Non-pigmented ciliary epithelial cell (primary cell): ENCODE measurements at places on chromosomes 12 and 14.

GRCh38 chr14:32662211-32662610, 276.5 kb upstream of the NPAS3 start:
- peak; percentile 10 for DNase-seq

- no peak for DNase-seq
Measured at GRCh38 chr12:67068204-67068731, 200.9 kb upstream of the CAND1 start.

GRCh38 chr12:49121047-49121696, 10.0 kb downstream of the TUBA1B start:
- DNase-seq = no peak

- peak; percentile 63 for DNase-seq
Measured at GRCh38 chr14:36996133-36996856, 176.1 kb downstream of the SLC25A21 start.

DNA sequence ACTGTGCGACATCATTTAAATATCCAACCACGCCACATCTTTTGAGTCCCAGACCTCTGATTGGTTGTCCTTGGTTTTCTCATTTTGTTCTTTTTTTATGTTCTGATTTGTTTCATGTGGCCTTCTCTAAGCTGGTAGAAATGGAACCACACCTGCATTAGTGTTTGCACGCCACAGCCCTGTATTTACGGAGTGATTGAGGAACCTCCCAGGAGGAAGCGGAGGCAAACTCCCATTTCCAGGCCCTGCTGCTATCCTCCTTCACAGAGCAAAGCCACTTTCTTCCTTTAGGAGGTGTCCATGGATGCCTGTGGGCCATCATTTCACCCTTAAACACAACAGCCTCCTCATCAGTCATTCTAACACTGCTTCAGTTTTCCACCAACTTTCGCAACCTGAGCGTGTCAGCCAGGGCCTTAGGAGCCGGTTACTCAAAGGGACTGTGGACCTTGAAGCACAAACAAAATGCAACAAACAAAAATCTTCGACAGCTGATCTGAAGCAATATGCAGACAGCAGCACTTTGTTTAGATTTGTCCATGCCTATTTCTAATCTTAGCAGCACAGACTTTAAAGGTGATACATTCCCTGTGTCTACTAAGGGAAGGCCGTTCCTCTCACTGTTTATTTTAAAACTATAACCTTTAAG, 1258.1 kb upstream of the TMEM132C start:
- DNase-seq = no peak

GRCh38 chr14:54622192-54622958, 55.4 kb downstream of the SAMD4A start:
- DNase-seq = no peak

DNA sequence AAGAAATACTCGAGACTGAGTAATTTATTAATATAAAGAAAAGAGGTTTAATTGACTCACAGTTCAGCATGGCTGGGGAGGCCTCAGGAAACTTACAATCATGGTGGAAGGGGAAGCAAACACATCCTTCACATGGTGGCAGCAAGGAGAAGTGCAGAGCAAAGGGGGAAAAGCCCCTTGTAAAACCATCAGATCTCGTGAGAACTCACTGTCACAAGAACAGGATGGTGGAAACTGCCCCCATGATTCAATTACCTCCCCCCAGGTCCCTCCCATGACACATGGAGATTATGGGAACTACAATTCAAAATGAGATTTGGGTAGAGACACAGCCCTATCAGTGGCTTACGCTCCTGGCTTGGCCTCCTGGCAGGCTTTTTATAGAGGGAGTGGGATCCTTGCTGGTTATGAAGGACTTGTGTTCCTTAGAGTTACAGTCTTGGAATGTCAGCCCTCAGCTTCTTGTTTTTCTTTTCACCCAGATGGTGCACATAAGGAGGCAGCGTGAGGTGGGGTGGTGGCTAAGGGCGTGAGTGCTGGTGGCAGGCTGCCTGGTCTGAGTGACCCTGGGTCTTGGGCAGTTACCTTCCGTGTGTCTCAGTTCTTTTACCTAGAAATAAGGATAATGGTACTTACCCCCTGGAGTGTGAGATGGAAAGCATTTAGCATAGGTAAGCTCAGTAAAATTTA, 25.7 kb downstream of the TRAF3 start:
- DNase-seq = no peak

DNA sequence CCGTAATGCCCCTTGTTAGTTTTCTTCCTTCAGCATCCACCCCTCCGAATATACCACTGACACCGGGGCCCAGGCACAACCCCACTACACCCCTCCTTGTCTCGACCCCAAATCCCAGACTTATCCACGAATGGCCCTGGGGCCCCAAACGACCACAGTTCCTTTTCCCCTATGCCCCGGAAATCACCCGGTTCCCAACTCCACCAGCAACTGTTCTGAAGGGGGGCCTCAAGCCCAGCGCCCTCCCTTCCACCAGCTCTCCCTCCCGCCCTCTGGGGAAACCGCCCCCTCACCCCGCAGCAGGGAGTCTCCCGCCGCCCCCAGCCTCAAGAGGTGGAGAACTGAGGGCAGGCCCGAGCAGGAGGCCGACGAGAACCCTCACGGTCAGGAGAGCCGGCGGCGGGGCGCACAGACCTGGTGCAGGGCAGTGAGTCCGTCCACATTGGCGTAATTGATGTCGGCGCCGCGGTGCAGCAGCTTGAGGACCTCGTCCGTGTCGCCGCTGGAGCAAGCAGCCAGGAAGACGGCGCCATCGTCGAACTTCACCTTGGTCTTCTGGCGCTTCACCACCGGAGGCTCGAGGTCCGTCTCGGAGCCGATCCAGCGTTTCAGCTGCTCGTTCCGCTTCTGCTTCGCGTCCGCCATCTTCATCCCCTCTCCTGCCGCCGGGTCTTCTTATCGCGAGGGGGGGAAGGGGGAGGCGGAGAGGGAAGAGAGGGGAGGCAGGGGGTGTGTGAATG, 446 bp downstream of the PPP1R12A start:
- DNase-seq = no peak

GRCh38 chr14:104144453-104144790, 6.0 kb downstream of the KIF26A start:
- DNase-seq = no peak

- DNase-seq = peak; percentile 17
Measured at GRCh38 chr12:115204957-115205754, 521.2 kb upstream of the TBX3 start.

- no peak for DNase-seq
Measured at GRCh38 chr12:123843912-123844748, 82.0 kb downstream of the DNAH10 start.

DNA sequence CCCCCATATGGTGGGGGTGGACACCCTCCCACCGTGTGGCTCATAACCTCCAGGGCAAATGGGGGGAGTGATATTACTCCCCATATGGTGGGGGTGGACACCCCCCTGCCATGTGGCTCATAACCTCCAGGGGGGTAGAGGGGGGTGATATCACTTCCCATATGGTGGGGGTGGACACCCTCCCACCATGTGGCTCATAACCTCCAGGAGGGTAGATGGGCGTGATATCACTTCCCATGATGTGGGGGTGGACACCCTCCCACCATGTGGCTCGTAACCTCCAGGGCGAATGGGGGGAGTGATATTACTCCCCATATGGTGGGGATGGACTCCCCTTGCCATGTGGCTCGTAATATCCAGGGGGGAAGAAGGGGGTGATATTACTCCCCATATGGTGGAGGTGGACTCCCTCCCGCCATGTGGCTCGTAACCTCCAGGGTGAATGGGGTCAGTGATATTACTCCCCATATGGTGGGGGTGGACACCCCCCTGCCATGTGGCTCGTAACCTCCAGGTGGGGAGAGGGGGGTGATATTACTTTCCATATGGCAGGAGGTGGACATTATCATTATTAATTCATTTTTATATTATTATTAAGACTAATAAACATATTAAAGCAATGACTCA, 51.2 kb upstream of the OXA1L start:
- DNase-seq = no peak

DNA sequence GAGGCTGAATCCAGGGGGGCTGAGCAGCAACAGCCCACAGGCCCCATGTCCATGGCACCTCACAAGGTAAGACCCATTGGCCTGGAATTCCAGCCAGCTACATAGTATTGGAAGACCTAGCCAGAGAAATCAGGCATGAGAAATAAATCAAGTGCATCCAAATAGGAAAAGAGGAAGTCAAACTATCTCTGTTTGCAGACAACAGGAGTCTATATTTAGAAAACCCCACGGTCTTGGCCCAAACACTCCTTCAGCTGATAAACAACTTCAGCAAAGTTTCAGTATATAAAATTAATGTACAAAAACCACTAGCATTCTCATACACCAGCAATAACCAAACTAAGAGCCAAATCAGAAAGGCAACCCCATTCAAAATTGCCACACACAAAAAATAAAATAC, 16.9 kb downstream of the PDE6H start:
- no peak for DNase-seq

GRCh38 chr14:62209287-62209899, 447.2 kb downstream of the SNAPC1 start:
- peak; percentile 68 for DNase-seq

DNA sequence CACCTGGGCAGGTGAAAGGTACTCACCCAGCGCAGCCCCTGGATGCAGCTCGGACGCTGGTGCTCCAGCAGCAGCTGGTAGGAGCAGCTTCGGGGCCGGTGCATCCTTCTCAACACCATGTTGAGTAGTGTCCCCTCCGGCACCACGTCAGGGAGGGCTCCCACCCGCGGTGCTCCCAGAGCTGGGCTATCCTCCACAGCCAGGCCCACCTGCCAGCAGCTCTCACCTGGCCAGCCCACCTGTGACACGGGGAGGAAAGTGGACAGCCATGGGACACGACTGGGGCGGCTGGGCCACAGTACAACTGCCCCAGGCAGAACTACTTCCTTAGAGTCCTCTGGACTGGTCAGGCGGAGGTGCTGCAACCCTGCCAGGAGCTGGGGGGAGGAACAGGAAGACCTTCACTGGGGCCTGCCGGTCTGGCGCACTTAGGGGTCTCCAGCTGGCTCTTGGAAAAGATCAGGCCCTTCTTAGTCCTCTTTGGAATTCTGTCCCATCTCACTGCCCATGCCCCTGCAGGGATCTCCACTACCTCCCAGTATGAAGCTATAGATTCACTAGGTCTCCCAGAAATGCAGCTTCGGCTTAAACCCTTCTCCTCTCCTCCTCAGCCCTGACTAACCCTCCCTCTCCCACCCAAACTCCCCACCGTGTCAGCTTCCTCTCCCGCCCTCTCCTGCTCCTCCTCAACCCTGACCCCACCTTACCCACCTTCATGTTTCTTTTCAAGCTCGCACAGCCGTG, 668 bp downstream of the RAPGEF3 start:
- DNase-seq = no peak

DNA sequence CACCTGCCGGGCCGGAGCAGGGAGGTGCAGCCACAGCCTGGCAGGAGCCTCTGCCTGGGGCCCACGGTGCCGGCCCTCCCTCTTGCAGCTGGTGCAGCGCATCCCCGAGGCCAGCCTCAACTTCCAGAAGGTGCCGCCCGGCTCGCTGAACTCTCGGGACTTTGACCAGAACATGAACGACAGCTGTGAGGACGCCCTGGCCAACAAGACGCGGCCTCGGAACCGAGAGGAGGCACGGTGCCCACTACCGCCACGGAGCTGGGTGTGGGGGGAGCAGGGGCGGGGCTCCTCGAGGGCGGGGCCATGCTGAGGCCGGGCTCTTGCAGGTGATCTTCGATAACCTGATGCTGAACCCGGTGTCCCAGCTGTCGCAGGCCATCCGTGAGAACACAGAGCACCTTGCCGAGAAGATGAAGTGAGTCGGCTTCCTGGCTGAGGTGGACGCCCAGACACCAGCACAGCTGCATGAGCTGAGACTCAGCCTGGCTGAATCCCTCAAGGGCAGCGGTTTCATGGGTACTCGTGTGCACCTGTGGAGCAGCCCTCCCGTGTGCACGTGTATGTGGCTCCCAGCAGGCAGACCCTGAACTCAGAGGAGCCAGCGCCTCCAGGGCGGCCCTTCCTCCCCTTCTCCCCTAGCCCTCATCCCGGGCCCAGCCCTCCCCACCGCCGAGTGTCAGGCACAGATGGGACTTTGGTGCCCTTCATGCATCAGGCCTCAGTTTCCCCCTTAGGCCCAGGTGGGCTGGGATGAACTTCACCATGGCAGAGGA, 28.6 kb downstream of the CEP170B start:
- no peak for DNase-seq

DNA sequence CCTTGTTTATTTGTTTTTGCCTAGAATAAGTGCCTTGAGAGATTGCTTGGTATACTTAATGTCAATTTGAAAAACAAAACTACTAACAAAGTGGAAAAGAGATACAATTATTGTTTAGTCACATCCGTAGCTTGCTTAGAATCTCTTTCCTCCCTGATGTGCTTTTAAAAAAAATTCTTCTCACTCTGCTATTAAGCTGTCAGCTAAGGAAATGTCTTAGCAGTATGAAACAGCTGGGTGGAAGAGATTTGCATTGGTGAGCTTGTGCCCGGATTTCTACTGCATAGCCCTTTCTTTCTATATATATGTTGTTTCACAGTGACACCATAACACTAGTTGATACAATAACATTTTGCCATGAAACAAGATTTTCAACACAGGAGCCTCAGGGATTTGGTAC, 229.4 kb upstream of the RGS6 start:
- no peak for DNase-seq

DNA sequence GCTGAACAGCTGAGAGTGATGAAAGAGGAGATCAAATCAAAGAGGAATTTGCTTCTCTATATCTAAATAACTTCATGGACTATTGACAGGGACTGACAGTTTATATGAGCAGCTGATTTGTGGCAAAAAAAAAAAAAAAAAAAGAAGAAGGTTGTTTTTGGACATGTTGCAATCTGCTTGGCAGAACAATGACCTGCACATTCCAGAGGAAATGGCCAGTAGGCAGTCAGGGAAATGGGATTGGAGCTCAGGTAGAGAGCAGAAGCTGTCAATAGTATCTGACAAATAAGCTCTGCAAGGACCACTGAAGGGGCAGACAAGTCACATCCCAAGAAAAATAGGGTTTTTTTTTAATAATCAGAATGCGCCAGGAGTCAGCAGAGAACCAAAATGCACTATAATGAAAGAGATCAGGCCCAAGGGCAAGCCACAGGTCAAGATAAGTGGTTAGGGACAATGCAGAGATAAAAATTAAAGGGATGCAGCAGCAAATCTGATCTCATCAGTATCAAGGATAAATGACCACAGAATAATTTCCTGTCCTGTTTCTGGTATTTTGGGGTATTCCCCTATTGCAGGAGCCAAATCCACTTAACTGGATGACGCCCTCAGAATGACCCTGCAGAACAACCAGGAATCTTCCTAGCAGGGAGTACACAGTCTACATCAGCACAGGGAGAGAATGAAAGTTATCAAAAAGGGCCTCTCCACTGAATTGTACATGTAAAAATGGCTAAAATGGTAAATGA, 22.6 kb upstream of the DUSP16 start:
- no peak for DNase-seq

- no peak for DNase-seq
Measured at GRCh38 chr12:105040476-105040875, 43.8 kb downstream of the ALDH1L2 start.

DNA sequence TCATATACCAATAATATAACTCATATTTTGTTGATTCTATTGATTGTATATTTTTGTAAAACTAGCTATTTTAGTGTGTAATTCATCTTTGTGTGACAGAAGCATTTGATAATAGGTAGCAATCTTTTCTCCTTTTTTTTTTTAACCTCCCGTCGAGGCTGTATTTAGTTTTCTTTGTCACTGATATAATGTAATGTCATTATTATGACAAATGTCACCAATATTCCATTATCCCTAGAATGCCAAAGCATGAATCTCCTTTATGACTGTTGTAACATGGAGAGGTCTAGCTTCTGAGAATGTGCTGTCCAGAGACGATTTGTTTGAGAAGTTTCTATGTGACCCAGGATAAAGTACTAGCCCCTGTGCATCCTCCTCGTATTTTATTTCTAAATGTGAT, 639.0 kb upstream of the ATXN7L3B start:
- no peak for DNase-seq
